SHP77 (cell line): ENCODE measurements at places on chromosomes 6 and 20.

- DNase-seq = no peak
These were observed 636.3 kb downstream of the PTPRT start for GRCh38 chr20:42553374-42553773.

GRCh38 chr20:33081411-33082154, 2.1 kb downstream of the BPIFB4 start:
- DNase-seq = no peak

DNA sequence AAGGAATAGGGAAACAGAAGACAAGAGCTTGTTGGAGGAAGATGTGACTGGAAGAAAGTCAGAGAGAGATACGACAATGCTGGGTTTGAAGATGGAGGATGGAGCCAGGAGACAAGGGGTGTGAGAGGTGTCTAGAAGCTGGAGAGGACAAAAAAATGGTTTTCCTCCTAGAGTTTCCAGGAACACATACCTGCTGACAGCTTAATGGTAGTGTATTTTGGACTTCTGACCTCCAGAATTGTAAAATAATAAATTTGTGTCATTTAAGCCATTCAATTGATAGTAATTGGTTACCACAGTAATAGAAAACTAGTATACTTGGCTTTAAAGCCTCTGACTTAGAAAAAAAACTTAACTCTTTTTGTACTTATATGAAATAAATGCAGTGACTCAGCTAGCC, 3.6 kb downstream of the AIG1 start:
- DNase-seq = no peak

DNA sequence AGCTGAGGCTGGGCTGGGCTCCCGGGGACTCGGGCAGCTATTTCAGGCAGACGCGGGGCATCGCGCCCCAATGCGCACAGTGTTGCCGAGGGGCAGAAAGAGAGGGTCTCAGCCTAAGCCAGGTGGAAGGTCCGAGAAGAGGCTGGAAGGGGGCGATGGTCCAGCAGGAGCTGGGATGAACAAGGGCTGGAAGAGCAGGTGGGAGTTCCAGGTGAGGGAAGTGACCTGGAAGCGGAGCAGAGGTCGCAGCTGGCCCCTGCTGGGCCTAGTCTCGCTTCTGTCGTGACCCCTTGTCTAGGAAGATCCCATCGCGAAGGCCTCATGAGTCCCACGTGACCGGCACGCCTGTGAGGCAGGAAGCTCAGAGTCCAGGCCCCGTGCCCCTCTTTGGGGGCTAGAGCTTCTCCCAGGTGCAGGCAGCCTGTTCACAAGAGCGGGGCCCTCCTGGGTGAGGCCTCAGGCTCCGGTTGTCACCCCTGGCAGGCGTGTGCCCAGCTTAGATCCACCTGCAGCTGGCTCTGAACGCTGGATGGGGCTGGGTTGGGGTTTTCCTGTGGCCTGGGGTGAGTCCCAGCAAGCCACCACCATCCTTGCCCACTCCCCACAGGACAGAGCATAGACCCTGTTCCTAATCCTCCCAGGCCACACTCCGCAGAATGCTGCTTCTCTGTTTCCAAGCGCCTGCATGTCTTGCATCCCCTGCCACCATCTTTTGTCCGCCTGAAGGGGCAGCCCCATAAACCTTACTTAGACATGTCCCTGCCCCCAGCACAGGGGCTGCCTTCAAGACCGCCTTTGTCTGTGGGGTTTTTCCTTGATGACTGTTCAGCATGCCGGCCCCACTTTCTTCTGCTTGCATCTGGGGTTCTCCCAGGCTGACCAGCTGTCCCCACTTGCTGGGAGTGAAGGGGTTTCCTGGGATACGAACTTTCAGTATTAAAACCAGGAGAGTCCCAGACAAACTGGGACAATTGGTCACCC, 15.1 kb downstream of the SLC22A3 start:
- no peak for DNase-seq

DNA sequence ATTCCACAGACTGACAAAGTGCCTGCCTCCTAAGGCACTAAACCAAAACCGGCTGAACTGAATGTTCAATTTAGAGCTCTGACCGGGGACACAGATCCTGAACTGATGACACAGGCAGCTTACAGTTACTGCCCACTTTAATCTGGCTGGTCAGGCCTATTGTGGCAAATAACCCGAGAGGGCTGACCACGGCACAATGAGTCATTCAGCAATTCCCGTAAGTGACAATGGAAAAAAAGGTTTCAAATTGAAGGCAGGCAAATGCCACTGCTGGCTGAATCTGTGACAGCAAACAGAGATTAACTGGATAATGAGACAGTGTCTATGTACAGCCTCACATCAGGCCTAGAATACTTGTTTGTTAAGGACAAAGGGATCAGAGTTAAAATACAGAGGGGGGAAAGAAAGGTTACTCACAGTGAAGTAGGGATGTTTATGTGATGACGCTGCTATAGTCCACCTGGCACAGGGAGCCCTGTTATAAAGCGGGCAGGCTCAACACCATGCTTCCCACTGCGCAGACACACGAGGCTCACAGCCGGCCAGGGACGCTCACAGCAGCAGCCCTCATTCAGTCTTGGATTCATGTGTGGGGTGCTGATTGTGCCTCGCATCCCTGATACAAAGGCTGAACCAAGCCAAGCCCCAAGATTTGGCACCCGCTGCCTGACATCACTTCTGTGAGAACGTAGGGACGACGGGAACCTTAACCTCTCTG, 54.4 kb downstream of the RTN4IP1 start:
- DNase-seq = peak; percentile 67

DNA sequence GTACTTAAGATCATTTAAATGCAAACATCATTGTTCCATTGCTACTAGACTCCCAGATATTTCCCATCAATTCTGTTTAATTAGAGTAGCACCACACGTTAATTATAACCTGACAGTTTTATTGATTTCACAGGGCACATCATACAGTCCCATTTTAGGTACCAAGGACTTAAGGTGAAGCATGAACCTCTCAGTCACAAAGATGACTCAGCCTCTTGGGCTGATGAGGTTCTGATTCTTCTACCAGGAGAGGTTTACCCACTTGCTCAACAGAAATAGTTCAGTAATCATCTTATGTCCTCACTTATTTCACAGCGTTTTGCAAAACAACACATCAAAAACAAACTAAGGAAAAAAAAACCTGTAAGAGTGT, 98.5 kb downstream of the HIVEP2 start:
- no peak for DNase-seq

DNA sequence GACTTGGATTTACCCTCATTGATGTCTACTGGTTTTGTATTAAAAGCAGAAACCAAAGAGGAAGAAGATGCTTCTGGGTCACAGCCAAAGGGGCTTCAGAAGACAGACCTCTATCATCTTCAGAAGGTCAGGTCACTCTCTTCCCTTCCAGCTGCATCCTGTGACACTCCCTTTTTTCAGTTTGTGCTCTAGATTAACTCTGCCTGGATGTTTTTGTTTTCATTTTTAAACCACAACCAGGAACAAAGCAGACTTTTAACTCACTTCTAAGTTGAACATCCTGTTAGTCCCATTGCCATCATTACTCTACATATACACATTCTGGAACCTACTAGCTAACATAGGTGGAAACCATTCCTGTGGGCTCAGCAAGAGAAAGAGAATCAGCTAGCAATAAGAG, 45.2 kb downstream of the AKIRIN2 start:
- no peak for DNase-seq

- no peak for DNase-seq
These were observed 263.4 kb downstream of the BMP7 start for GRCh38 chr20:57003012-57003411.

- no peak for DNase-seq
These were observed 285.8 kb upstream of the PRND start for GRCh38 chr20:4435671-4436455.

DNA sequence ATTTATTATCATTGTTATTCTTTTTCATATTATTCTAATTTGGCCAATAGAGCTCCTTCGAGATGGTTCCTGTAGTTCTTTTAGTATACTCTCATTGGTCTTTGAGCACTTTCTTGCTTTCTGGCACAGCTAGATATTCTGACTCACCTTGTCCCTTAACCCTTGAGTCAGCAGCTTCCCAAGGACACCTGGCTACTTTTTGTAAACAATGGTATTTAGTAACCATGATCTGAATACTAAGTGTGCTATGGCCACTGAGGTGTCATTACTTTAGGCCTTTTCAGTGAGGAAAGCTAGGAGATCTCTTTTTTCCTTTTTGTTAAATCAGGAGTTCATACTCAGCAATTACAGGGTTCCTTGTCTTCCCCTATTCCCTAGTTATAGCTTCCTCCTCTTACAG, 126.5 kb upstream of the CITED2 start:
- no peak for DNase-seq

DNA sequence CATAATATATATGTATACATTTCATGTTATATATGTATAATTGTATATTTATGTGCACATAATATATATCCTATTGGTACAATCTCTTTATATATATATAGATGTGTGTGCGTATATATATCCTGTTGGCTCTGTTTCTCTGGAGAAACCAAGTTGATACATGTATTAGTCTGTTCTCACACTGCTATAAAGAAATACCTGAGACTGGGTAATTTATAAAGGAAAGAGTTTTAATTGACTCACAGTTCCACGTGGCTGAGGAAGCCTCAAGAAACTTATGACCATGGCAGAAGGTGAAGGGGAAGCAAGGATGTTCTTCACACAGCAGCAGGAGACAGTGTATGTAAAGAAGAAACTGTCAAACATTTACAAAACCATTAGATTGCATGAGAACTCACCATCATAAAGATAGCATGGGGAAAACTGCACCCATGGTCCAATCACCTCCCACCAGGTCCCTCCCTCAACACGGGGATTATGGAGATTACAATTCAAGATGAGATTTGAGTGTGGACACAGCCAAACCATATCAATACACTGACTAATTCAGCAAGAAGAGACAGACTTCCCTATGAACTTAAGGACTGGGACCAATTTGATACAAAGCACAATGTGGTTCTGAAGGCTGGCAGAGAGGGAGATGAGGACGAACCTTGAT, 14.0 kb downstream of the CST3 start:
- DNase-seq = no peak

DNA sequence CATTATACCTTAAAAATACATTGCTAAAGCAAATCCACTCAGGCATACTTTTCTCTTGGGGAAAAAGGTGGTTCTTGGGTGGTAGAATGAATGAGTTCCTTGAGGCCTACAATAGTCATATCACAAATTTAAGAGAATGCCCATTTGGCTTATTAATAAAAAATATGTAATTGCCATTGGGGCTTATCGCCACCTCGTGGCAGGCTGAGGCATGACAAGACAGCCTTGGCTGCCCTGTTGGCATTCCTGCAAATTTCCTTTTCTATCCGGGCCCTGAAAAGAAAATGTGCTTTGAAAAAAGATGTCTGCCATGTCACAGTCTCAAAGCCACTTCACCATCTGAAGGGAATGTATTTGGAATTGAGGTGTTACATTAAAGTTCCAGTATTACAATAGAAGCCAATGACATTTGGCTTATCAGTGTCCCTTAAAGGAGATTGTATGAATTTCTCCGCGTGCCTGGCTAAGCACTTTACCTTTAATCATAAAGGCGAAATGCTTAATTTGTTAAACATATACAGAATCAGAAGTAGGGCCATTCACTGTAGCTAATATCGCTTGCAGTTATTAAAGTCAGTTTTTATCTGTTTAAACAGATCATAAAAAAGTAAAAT, 188.3 kb upstream of the ZFP64 start:
- DNase-seq = no peak

DNA sequence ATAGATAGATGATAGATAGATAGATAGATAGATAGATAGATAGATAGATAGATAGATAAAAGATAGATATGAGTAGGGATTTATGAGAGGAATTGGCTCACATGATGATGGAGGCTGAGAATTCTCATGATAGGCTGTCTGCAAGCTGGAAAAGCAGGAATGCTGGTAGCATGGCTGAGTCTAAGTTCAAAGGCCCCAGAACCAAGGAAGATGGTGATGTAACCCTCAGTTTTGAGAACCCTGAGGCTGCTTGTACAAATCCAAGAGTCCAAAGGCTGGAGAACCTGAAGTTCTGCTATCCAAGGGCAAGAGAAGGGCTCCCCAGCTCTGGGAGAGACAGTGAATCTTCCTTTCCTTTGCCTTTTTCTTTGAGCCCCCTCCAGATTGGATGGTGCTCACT, 210.8 kb downstream of the RFPL4B start:
- no peak for DNase-seq
